A673 (cell line): ENCODE measurements at places on chromosomes 1 and 21.

DNA sequence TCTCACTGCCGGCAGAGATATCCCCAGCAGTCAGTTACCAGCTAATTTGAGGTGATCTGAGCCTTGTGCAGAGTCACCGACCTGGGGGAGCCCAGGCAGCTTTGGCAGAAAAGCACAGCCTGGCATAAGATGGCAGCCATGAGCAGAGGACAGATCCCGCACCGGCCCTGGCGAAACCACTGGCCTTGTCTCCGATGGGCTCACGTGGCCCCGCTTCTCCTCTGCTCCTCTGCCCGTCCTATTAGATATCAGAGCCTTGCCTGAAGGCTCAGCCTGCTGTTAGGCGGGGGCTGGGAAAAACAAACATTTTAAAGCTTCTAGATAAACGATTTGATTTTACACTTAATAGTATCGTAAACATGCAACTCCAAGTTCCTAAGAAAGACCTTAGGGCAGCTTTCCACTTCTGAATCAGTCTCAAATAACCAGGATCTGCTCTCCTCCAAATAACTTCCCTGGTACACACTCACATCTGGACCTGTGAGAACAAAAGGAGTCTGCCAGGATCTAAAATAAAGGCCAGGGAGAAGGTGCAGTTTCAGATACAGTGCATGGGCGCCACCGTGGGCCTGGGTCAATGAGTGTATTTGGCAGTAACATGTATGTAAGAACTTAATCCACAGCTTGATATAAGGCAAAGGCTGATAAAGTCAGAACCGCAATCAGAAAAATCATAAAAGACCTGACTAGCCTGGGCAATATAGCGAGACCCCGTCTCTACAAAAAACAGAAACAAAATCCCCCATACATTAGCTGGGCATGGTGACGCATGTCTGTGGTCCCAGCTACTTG lies 10.0 kb downstream of the EDARADD start:
- no peaks in the 10 kb centered on the region for H3K4me1 ChIP-seq
- H3K27ac ChIP-seq, result no peak overlapping the region

- peaks cover 17% of the 10 kb centered on the region for H3K4me1 ChIP-seq
- no peak overlapping the region for H3K27ac ChIP-seq
- no peaks in the 10 kb centered on the region for H3K27me3 ChIP-seq
These were observed 47.5 kb downstream of the OLFML3 start for GRCh38 chr1:114026797-114027196.

GRCh38 chr1:2363847-2364513 lies 27.4 kb downstream of the MORN1 start:
- no peak for DNase-seq
- H3K36me3 ChIP-seq, result no peaks in the 10 kb centered on the region
- no peaks in the 10 kb centered on the region for H3K27me3 ChIP-seq
- H3K4me3 ChIP-seq, result no peak overlapping the region

GRCh38 chr21:45408801-45409261 lies 3.9 kb downstream of the COL18A1 start:
- H3K27ac ChIP-seq, result no peak overlapping the region
- H3K27me3 ChIP-seq, result peaks cover 6% of the 10 kb centered on the region
- H3K36me3 ChIP-seq, result no peaks in the 10 kb centered on the region

DNA sequence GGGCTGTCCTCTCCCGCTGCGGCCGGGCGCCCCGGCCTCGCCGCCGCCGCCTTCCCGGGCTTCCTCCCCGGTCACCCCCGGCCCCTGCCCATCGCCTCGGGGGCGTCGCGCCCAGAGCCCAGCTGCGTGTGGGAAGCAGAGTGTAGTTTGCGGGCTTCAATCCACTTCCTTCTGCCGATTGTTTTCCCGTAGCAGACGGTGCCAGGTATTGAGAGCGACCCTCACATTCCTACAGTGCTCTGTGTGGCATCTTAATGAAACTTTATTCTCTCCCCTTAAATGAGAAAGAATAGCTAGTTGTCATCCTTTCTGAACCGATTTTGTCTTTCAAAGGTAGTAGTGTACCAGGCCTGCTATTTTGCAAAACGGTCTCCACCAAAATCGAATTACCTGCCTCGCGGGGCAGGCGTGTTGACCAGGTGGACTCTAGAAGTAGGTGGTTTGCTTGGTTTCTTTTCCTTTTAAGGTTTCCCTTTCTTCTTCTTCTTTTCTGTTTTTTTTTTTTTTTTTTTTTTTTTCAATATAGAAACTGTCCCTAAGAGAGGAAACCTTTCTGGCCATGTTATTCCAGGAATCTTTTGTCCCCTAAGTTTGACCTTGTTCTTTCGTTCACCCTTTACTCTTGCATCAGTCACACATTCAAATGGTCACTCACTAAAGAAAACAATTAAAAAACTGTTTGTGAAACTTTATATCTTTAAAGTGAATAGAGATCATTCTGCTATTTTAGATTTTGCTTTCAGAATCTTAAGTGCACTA lies 881 bp downstream of the USP25 start:
- no peaks in the 10 kb centered on the region for H3K27me3 ChIP-seq
- DNase-seq, result no peak
- H3K36me3 ChIP-seq, result no peaks in the 10 kb centered on the region
- peak overlapping the region; percentile 79 for H3K4me3 ChIP-seq

DNA sequence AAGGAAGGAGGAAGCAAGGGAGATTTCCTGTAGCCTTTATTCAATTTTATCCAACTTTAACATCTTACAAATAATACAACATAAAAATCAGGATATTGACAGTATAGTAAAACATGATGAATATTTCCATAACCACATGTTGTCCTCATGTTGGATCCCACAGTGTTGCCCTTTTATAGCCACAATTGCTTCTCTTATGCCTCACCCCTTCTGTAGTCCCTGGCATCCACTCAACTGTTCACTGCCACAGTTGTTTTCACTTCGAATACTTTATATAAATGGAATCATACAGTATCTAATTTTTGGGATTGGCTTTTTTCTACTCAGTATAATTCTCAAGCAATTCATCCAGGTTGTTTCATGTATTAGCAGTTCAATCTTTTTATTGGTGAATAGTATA lies 44.8 kb downstream of the SRSF11 start:
- DNase-seq, result no peak
- H3K27me3 ChIP-seq, result no peaks in the 10 kb centered on the region
- no peak overlapping the region for H3K27ac ChIP-seq

- no peaks in the 10 kb centered on the region for H3K4me1 ChIP-seq
- no peak overlapping the region for H3K27ac ChIP-seq
- DNase-seq, result no peak
- H3K4me3 ChIP-seq, result no peak overlapping the region
These were observed 16.6 kb downstream of the COPA start for GRCh38 chr1:160326418-160326817.

DNA sequence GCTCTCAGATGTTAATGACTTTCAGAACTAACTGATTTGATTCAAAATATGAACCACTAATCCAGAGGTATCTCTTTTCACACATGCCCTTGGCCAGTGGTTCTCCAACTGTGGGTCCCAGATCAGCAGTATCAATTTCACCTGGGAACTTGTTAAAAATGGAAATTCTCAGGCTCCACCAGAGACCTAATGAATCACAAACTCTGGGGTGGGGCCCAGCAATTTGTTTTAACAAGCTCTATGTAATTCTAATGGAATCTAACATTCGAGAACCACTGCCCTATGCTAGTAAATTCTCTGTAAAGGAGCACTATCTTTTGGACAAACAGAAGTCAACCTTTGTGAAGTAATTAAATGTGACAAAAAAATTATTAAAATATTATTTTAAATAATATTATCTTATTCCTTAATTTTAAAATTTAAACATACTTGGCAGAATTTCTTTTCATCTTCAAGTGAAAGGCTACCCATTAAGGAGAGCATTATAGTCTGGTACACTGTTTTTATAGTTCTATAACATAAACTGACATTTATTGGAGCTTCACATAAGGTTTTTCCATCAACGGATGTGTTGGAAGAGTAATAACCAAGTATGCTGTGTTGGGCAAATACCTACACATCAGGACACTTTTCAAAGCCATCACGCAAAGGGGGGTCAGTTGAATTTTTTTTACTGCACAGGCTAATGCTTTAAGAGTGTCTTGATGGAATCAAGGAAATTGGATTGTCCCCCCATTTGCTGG lies 130.4 kb downstream of the LHX4 start:
- H3K27me3 ChIP-seq, result no peaks in the 10 kb centered on the region
- no peaks in the 10 kb centered on the region for H3K36me3 ChIP-seq
- no peak for DNase-seq
- no peak overlapping the region for H3K4me3 ChIP-seq
- H3K27ac ChIP-seq, result no peak overlapping the region
- H3K4me1 ChIP-seq, result peaks cover 11% of the 10 kb centered on the region
